ENCODE measurements at places on chromosomes 16 and 17.
A peak's percentile ranks its signal among the peaks of the same experiment; 100 is the strongest.

- DNase-seq, result no peak
These were observed 23.9 kb downstream of the HSD11B2 start for GRCh38 chr16:67454852-67455251.

DNA sequence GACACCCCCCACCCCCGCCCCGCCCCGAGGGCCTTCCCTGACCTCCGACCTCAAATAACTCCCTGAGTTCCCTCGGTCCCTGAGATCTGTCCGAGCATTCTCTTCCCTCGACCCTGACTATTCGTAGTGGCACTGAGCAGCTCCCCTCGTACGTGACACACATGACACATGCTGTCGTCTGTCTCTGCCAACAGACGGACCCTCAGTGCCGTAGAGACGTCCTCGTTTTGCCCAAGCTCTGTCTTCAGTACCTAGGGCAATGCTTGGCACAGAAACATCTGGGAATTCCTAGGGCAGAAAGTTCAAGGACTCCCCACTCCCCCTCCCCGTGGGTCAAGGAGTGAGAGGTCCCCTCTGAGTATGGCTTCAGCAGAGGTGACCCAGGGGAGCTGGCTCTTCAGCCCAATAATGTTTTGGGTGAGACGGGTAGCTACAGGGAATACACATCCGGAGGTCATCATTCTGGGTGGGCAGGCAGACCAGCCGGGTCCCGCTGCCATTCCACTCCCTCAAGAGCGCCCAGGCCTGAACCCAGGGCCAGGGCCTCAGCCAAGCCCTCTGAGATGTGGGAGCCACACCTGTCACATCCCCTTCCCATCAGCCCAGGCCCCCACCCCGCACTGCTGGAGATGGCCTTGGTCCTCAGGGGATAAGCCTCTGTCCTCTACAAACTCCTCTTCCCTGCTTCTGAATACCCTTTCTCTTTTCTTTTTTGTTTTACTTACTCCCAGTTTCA, 671 bp upstream of the FADS6 start:
- no peak for DNase-seq

GRCh38 chr17:17018612-17019429, 23.4 kb upstream of the MPRIP start:
- DNase-seq, result no peak

GRCh38 chr16:30609002-30609925, 925 bp downstream of the ZNF689 start:
- no peak for DNase-seq

- peak; percentile 61 for DNase-seq
These were observed 12.1 kb downstream of the CA5A start for GRCh38 chr16:87924041-87924810.

DNA sequence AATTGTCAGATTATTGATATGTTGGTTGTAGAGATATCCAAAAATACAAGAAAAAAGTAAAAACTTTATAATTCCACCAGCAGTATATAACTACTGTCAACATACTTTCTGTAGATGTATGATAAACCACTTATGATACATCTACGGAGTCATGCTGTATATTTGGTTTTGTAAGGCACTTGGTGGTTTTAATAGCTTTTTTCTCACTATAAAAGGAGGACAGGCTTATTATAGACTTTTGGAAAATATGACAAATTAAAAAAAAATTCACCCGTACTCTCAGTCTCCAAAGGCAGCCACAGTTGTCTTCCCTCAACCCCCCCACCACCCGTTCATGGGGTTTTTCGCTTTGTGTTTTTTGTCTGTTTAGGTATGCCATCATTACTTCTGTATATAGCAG, 14.8 kb downstream of the RAI1 start:
- no peak for DNase-seq

DNA sequence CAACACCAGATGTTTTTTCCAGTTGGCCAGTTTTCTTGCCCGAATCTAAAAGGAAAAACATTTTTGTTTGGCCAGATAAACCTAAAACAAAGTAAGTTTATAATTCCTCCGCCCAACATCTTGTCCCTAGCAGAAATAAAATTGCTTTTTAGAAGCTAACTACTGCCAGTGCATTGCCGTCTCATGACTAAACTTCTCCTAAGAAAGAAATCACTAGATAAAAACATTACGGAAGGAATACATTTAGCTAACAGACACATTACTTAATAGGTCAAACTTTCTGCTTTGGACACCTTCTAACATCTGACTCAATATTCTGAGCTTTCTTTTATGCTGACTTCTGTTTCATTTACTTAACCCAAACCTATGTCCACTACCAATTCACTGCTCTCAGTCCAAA, 36.2 kb downstream of the FBXL20 start:
- DNase-seq, result no peak

DNA sequence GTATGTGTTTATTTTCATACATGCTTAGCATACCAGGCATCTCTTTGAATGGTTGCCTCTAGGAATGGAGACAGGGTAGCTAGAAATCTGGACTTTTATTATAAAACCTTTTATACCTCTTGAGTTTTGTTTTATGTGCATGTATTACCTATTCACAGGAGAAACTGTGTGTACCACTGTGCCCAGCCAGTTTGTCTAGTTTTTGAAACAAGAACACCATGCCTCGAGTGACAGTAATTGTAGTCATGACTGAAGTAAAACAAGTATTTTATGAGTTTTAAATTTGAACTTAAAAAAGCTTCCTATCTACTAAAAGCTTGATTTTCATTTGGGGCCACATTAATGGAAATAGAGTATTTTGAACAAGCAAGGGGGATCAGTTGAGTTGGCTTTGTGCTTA, 57.4 kb downstream of the SNTB2 start:
- no peak for DNase-seq

- DNase-seq, result no peak
These were observed 33.5 kb downstream of the CEP95 start for GRCh38 chr17:64540118-64540776.

- no peak for DNase-seq
These were observed 24.5 kb downstream of the GPR142 start for GRCh38 chr17:74391771-74392170.

- no peak for DNase-seq
These were observed 8.5 kb upstream of the ADCY7 start for GRCh38 chr16:50257876-50258275.

DNA sequence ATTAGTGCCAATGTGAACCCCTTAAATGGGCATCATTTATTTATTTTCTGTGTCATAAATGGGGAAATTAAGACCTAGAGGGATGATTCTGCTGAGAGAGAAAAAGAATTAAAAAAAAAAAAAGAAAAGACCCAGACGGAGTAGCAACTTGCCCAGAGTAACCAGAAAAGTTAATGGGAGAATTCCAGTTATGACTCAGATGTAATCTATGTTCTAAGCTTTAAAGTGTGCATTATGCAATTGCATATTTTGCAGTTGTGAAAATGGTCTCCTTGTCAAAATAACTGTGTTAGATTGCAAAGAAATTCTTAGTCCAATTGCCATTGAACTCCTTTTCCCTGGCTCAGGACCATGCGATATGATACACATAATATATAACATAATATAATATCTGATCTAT, 38.6 kb upstream of the TBX2 start:
- no peak for DNase-seq

DNA sequence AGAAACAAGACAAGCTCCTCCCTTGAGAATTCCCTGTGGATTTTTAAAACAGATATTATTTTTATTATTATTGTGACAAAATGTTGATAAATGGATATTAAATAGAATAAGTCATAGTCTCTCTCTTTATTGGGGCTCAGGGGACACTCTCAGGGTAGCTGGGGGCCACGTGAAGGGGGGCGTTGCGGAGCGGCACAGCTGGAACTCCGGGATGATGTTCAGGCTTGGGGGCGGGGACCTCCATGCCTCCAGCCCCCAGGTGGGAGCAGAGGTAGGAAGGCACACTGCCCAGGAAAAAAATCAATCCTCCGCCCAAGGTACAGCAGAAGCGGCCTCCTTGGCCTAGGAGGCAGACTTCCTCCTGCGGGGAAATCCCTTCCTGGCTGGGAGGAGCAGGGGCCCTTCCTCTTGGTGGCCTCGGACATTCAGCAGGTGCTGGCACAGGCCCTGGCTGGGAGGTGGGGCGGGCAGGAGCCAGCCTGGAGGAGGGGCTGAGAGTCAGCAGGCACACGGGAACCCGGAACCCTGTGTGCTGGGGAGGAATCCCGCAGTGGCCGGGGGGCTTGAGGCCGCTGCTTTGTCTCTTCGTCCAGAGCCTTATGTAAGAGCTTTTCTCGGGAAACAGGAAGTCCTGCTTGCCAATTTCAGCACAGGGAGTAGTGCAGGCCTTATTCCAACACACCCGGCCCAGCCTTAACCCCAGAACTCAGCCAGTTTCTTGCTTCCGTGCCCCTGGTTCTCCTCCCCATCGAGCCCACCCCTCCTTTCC, 591 bp upstream of the TNFSF13 start:
- DNase-seq, result peak; percentile 60

GRCh38 chr17:67718325-67718941, 697 bp downstream of the NOL11 start:
- no peak for DNase-seq

- DNase-seq, result no peak
These were observed 149.2 kb downstream of the MAF start for GRCh38 chr16:79451196-79451816.

- DNase-seq, result no peak
These were observed 61.4 kb downstream of the MGAT5B start for GRCh38 chr17:76929601-76930000.

GRCh38 chr17:17917394-17917793, 54.8 kb downstream of the TOM1L2 start:
- no peak for DNase-seq

GRCh38 chr16:82835487-82836155, 208.9 kb downstream of the CDH13 start:
- no peak for DNase-seq

GRCh38 chr17:79342376-79342775, 267.8 kb downstream of the ENGASE start:
- no peak for DNase-seq

GRCh38 chr16:13883881-13884280, 36.1 kb upstream of the ERCC4 start:
- DNase-seq, result no peak

DNA sequence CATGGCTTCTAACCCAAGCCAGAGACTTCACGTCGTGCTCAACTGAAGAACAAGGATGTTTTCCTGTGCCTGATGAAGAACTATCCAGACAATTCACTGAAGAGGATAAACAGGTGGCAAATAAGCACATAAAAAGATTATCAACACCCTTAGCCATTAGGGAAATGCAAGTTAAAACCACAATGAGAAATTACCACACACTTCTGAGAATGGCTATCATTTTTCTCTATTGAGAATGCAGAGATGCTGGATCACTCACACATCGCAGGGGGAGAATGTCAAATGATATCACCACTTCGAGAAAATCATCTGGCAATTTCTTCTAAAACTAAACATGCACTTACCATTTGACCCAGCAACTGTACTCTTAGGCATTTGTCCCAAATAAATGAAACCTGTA, 162.8 kb downstream of the IRX3 start:
- DNase-seq, result no peak

- DNase-seq, result no peak
These were observed 97.6 kb downstream of the C16orf78 start for GRCh38 chr16:49471038-49471727.

GRCh38 chr17:60391471-60392041, 377 bp downstream of the USP32 start:
- no peak for DNase-seq

- no peak for DNase-seq
These were observed 93.5 kb downstream of the CDYL2 start for GRCh38 chr16:80710918-80711317.

- no peak for DNase-seq
These were observed 18.2 kb downstream of the PCTP start for GRCh38 chr17:55768936-55769624.

DNA sequence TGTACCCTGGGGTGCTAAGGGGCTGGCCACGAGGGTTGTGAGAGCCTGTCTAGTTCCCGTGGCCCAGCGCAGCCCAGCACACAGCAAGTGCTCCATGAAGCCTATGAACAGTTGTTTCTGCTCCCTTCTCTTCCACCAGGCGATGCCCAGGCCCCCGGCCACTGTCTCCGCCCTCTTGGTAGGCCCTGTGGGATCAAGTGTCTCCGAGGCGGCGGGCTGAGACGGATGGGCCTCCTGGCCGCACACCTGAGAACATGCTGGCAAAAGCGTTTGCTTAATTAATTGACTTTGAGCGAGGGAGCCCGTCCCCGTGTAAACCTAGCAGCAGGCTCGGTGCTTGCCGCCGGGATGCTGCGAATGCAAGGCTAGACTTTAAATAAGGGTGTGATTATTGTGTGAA, 129.7 kb upstream of the GSE1 start:
- no peak for DNase-seq

GRCh38 chr17:80380555-80381002, 34.4 kb upstream of the ENDOV start:
- no peak for DNase-seq

- no peak for DNase-seq
These were observed 500.7 kb upstream of the HSBP1 start for GRCh38 chr16:83306961-83307593.

DNA sequence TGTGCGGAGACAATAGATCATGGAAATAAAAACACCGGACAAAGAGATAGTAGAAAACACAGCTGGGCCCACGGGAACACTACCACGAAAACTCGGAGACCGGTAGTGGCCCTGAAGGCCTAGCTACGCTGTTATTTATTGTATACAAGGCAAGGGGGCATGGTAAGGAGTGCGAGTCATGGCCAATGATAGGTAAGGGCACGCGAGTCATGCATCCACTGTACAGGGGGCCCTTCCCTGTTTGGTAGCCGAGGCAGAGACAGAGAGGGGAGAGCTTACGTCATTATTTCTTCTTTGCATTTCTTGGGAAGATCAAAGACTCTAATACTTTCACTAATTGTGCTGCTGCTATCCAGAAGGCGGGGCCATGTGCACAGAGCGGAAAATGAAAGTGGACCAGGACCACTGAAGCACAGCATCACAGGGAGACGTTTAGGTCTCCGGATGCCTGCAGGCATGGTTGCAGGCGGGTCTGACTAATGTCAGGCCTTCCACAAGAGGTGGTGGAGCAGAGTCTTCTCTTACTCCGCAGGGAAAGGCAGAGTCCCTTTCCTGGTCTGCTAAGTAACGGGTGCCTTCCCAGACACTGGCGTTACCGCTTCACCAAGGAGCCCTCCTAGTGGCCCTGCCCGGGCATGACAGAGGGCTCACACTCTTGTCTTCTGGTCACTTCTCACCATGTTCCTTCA, 74.4 kb upstream of the ARL4D start:
- no peak for DNase-seq

- DNase-seq, result no peak
These were observed 50.3 kb upstream of the TOX3 start for GRCh38 chr16:52597073-52597771.

DNA sequence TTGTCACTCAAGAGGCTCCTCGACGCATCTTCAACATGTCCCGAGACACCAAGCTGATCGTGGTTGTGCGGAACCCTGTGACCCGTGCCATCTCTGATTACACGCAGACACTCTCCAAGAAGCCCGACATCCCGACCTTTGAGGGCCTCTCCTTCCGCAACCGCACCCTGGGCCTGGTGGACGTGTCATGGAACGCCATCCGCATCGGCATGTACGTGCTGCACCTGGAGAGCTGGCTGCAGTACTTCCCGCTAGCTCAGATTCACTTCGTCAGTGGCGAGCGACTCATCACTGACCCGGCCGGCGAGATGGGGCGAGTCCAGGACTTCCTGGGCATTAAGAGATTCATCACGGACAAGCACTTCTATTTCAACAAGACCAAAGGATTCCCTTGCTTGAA, 101.0 kb downstream of the HS3ST2 start:
- DNase-seq, result no peak

GRCh38 chr17:78349891-78350642, 9.8 kb downstream of the SOCS3 start:
- DNase-seq, result no peak

GRCh38 chr16:4904108-4904941, 32.6 kb downstream of the PPL start:
- no peak for DNase-seq

Measured in activated B cell treated with CpG ODN at 0.5 μM for 24 hours (primary cell).